ENCODE measurements at places on chromosomes 1 and 21.

- DNase-seq = no peak
Observed at GRCh38 chr1:157269656-157270375, 131.6 kb upstream of the ETV3 start.

GRCh38 chr1:91750398-91750996, 135.5 kb downstream of the TGFBR3 start:
- no peak for DNase-seq

DNA sequence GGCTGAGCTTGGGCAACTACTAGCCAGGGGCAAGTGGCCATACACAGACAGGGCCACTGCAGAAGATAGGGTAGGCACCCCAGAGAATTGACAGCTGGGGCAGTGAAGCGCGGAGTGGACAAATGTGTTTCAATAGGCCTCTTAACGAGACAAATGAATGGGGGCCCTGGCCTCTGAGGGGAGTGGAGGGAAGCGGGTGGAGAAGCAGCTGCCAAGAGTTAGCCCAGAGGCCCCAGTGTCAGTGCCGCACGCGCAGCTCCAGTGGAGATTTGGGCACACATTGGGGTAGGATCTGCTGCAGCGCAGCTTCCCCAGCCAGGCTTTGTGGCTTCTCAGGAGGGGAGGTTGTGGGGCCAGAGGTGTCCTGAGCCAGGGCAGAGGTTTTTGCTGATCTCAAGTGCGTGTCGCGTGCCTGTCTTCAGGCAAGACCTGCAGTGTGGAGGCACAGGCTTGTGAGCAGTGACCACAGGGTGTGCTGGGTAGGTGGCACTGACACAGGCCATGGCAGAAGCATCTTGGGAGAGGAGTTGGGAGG, 16.9 kb downstream of the PTPRF start:
- DNase-seq = no peak

DNA sequence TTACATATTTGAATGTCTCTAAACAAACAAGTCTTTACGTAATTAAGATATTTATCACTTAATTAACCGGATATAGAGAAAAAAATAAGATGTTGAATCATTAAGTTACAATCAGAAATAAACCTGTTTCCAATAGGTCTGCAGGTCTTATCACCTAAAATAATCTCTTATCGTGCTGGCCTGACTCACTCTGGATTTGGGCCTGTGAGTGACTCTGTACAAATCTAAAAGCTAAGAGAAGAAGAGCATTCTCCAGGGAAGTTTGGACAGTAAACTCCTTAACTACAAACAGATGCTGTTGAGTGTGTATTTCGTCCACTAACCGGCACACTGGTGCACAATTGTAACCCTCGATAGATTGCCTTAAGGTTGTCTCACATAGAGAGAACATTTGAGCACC, 25.3 kb downstream of the CEP104 start:
- DNase-seq = no peak

DNA sequence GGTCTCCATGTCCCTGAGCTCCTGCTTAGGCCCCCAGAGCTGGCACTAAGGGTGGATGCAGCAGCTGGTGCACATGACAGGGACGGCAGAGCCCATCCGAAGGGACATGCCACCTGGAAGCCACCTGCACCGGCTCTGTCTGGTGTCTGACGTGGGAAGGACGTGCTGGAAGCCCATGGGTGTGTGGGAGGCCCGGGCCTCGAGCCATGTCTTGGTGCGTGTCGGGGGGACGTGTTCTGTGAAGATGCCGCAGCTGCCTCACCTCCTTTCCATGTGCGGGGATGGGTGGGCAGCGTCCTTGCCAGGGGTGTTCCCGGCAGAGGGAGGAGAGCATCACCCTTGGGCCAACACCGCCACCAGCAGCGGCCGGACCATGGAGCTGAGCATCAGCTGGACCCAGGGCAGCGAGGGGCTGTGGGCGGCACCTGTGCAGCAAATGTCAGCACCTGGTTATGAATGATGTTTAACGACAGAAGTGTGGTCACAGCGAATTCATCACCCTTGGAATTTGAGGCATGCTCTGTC, 15.5 kb upstream of the POFUT2 start:
- no peak for DNase-seq

- DNase-seq = no peak
Observed at GRCh38 chr1:37878071-37878470, 18.7 kb upstream of the MTF1 start.
